T follicular helper cell (primary cell): ENCODE measurements at places on chromosomes 11 and 22.

DNA sequence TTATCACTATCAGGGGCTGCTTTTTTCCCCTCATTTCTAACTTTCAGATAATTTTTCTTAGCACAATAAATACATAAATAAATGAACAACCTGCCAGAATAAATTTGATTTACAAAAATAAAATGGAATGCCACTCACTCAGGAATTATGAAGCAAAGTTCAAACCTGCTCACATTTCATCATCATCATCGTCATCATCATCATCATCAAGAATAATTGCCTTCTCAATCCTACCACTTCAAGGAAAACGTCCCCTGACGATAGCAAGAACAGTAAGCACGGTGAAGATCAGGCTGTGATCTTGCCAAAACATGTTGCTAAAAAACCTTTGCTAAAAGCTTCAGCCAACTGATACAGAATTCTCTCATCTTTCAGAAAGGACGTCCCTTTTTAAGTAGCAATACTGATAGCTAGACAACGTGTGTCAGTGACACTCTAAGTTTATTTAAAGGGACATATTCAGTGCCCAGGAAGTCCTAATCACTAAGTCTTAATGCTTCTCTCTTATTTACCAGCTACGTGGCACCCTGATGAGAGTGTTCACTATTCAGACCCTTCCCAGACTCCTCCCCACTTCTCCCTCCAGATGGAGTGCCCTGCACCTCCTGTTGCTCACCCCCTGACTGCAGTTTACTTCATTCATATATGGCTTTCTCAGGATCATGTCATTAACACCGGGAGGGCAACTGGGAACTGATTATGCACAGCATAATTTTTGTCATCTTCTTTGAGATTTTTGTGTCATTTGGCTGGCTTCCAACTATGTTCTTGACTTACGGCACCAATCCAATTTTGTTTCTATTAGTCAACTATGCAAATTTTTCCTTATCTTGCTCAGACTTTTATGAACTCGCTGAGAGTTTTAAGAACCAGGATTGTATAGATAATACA is 200.1 kb upstream of the GUCY1A2 start:
- no peak for DNase-seq

DNA sequence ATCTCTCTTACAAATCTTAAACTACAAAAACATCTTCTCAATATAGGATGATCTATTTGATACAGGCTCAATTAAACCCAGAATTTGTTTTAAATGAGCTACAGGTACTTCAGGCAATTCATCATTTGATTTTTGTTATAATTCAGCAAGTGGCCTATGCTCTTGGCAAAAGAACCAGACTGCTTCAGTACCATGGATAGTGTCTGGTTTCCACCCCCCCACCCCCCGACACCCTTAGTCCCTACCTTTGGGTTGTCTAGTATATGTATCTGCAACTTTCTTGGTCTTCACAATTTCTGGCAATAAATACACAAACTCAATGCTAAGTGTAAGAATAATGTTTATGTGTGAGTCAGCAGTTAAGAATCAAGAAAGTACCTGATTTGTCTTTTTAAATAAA is 97.3 kb upstream of the API5 start:
- no peak for DNase-seq

- no peak for DNase-seq
These were observed 11.5 kb upstream of the RPS3 start for GRCh38 chr11:75387736-75388294.

DNA sequence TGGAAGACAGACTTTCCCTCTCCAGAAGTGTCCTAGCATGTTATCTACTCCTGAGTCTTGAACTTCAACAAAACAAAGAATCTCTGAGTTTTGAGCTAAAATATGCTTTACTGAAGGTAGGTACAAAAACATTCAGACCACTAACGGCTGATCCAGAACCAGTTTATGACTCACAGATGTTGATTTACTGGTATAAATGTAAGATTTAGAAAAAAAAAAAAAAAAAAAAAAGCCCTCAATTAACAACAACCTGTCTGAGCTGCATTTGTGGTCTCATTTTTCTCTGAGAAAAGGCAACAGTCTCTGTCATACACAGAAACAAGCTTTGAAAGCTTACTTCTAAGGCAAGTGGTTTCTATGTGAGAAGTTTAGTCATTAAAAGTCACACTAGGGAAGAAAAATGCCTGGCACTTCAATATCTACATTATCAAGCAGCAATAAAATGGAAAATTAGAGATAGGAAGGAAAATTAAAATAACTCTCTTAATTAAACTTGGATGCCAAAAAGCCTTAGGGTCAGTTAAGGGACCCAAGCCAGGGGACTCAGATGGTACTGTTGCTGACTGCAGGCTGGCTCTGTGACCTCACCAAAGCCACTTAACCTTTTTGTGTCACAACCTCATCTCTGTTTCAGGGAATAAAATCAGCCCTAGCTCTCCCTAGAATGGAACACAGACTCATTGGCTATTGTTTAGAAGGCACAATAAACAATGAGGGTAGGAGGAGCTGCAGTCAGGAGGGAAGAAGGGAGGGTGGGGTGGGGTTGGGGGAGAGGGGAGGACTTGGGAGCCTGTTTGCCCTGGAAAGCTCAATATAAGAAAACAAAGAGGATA is 61.7 kb downstream of the ETS1 start:
- DNase-seq = no peak

DNA sequence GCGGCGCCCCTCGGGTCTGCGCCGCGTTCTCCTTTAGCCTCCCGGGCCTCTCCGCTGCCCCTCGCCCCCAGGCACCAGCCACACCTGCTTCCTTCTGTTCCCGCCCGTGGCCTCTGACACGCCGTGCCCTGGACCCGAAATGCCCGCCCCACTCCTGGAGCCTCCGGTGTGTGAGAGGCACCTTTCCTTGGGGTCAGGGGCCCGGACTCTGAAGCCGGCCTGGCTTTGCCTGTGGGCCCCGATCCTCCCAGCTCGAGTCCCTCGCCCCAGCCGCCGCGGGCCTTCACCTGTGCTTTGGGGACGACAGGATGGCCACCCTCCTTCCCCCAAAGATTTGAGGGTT is 661 bp upstream of the CDPF1 start:
- no peak for DNase-seq

- no peak for DNase-seq
These were observed 2.0 kb downstream of the TOP3B start for GRCh38 chr22:21980547-21980946.

DNA sequence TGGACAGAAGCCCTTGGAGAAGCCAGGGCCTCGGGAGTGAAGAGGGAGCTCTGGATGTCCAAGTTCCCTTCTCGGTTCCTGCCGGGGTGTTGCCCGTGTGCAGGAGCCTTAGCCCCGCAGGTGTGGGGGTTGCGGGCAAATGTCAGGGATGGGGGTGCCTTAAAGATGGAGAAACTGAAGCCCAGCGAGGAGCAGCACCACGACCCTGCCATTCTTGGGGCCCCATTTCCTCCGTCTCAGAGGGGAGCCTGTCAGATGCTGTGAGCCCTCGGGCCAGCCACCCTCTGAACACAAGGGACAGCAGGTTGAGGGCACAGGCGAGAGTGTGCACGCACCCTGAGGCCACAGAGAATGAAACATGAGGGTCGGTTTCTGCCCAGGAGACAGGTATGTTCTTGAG is 6.3 kb downstream of the OSBPL5 start:
- no peak for DNase-seq

DNA sequence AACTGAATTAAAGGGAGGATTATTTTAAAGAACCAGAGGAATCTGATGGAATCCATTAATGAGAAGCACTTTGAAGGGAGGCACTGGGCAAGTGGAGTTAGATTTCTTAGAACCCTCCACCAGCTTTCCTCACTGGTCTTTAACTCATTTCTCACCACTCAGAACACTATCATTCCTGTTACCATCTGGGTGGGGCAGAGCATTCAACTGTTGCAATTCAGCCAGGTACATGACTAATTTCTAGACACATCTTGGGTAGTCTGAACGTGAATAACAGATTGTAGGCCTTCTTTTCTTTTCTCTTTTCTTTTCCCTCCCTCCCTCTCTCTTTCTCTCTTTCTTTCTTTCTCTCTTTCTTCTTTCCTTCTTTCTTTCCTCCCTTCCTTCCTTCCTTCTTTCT is 15.5 kb upstream of the MMP1 start:
- DNase-seq = no peak

DNA sequence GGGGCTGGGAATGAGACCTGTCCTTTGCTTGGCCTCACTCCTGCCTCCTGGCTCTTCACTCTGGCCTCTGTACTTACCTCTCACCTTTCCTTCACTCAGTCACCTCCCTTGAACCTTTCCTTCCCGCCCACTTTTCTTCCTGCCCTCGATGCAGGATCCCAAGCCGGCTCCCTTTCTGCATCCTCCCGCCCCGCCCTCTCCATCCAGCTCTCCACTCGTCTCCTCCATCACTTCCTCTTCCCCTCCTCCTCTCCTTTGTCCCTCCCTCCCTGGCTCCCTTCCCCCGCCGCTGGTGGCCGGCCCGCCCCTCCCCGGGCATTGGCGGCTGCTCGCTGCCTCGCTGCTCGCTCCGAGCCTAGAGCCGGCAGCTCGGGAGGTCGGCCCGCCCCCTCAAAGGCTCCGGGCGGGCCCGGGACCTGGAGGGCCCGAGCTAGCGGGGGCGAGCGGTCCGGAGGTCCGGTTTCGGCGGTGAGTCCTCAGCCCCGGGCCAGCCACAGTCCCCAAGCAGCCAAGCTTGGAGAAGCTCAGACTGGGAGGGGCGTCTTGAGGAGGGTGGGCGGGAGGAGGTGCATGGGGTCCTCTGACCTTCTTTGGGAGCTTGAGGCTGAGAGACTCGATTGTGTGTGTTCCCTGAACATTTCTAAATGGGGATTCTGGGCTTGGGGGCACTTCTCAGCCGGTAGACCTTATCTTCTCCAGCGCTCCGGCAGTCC is 13.8 kb downstream of the PHLDB1 start:
- no peak for DNase-seq

DNA sequence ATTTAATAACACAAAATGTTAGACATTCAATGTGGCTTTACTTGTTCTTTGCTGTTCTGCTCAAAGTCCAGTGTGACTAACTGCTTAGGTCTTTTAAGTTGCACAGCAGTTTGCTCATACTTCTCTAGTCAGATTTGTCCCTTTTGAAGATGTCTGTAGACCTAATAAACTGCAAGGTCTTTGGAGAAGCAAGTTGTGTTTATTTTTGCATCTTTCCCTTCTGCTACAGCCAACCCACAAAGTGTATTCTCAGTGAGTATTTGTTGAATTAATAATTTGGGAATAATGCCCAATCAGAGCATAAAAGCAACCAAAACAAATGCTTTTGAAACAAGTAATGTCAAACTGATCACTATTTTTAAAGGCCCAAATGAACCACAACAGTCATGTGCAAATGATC is 312.5 kb downstream of the CADM1 start:
- DNase-seq = no peak

DNA sequence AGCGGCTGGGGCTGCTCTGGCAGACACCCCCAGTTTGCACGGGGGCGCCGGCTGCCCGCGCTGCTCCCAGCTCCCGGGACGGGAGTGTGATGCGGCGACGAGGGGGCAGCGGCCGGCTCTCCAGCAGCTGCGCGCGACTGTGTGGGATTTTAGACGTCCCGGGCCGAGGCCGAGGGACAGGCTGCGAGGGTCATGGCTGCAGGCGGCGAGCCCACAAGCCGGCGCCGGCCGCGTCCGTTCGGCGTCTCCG is 159 bp downstream of the FZD4 start:
- DNase-seq = no peak

DNA sequence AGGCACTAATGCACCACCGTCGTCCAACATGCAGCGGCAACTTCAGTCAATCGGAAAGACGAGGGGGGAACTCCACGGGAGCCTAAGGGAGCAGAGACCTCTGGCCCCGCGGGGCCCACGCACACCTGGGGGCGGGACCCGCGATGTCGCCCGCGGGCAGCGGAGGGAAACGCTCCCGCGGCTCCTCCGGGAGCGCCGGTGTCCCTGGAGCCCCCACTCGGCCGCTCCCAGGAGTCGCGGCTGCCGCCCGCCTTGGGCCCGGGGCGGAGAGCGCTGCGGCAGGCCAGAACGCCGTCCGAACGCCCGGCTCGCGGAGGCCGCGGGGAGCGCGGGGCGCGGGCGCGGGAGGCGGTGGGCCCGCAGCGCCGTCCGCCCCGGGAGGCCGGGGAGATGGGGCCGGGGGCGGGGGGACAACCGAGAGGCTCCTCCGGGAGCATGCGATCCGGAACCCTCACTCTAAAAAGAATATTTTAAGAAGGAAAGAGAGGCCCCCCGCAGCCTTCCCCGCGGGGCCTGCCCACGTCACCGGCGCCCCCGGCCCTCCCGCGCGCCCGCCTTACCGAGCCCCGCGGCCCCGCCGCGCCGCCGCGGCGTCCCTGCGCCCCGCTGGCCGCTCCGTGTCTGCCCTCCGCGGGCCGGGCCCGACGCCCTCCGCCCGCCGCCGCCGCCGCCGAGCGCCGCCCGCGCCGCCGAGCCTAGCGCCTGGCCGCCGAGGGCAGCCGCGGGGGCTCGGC is 86.6 kb upstream of the ARHGAP32 start:
- no peak for DNase-seq

- DNase-seq = no peak
These were observed 16.1 kb downstream of the XRRA1 start for GRCh38 chr11:74932797-74933196.

- DNase-seq = no peak
These were observed 109.7 kb downstream of the WNT7B start for GRCh38 chr22:45867118-45867905.

- DNase-seq = no peak
These were observed 686.2 kb downstream of the OPCML start for GRCh38 chr11:132846075-132846474.

DNA sequence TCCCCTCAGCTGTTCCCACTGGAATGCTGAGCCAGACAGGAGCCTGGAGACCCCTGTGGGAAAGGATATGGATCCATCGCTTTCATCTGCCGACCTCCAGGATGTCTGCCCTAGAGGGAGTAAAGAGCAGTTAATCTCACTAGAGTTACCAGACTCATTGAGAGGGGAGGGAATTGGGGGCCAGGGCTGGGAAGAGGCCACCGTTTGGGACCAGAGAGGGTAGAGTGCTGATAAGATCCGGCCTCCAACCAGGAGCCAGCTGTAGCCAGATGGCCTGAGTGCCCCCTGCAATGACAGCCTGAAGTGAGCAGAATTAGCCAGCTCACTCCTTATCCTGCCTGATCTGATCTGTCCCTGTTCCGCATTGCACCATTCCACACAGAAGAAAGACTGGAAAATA is 3.7 kb upstream of the APLNR start:
- no peak for DNase-seq

DNA sequence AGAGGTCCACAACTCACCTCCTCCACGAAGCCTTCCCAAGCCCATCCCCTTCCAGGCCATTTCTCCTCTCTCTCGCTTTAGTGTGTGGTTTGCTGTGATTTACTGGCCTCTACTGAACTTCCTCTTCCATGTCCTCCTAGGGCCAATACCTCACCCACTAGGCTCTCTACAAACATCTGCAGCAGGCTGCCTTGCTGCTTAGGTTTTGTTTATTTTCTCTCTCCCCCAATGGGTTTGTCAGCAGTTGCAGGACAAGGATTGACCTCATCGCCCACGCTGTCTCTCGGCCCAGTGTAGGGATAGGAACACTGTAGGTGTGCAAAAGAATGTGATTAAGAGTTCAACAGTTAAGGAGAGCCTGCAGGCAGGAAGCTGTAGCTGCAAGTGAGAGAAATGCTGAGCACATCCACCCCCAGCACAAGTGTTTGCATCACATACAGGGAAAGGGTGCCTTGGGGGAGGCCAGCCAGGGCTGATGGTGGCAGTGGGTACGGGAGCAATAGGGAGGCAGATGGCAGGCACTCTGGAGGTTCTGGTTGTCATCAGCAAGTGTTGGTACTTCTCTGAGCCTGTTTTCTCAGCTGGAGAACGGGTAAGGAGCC is 1.4 kb downstream of the PC start:
- no peak for DNase-seq

GRCh38 chr11:2580571-2581001 is 119.2 kb downstream of the KCNQ1OT1 start:
- no peak for DNase-seq
